NCI-H1417 treated with DMSO at 0.1 percent for 48 hours (cell line): ENCODE measurements at places on chromosomes 1 and 21.

DNA sequence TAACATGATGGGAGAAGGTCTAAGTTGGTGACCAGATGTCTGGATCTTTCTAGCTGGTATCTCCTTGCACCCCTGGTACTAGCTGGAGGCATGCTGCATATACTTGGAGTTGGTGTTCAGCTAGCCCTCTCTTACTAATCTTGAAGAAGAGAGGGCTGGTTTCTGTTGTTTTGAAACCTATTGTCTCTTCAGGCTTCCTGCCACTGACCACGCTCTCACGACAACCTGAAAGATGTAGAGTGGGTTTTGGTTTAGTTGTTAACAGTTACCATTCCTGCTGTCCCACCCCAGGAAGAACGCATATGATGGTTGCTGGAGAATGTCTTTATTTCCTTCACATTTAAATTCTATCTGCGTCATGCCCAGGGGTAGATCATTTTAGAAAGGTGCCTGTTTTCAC lies 3.6 kb downstream of the MAN1C1 start:
- DNase-seq = no peak

- DNase-seq = no peak
These were observed 225.0 kb upstream of the PRMT6 start for GRCh38 chr1:106831511-106831910.

GRCh38 chr21:35233756-35234155 lies 184.7 kb upstream of the RUNX1 start:
- no peak for DNase-seq

- DNase-seq = no peak
These were observed 27.9 kb downstream of the LRRC8B start for GRCh38 chr1:89552471-89553081.

- no peak for DNase-seq
These were observed 534.4 kb upstream of the CXADR start for GRCh38 chr21:16978309-16978895.

DNA sequence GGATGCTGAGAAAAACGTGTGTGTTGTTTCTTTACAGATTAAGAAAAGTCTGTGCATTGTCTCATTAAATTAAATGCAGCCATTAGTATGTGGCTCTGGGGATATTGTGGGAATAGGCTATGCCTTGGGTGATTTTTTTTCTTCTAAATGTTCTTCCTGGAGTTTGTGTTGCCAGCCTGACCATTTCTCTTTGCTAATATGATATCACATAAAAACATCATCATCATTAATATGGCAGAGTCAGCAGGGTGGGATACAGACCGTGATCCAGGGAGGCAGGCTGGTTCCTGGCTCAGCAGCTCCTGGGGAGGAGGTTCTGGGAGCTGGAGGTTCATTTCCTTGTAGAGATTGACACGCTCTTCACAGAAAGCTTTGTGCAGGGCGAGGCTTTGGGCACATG lies 60.7 kb upstream of the SELENON start:
- DNase-seq = no peak

DNA sequence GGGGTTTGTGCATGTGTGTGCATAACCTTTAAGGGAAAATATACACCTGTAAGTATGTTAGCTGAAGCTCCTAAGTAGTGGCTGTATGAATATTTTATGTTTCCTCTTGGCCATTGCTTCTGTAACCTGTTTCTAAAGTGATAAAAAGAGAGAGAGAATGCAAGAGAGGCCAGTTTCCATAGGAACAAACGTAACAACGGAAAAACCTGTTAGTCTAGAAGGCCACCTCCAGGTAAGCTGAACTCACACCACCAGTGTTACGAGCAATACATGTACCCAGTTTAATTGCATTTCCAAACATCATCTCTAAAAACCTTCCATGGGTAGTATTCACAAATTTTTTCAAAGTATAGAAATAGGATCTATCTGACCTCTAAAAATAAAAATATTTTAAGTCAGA lies 63.1 kb downstream of the PLPPR4 start:
- DNase-seq = peak; percentile 51

GRCh38 chr1:26524181-26524580 lies 5.4 kb upstream of the RPS6KA1 start:
- DNase-seq = no peak

DNA sequence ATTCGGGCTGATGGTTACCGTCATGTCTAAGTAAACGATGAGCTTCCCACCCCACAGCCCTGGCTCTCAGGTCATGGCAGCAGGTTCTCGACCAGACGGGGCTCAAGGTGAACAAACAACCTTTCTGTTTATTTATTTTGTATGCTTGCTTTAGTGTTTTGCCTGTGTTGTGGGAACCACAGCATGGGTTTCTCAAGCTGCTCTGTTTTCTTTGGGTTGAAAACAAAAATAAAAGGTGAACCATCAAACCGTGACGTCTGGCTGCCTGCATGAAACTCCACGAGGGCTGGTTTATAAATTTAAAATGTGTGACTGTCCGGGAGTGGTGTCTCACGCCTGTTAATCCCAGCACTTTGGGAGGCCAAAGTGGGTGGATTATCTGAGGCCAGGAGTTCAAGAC lies 28.0 kb downstream of the TMEM51 start:
- no peak for DNase-seq

DNA sequence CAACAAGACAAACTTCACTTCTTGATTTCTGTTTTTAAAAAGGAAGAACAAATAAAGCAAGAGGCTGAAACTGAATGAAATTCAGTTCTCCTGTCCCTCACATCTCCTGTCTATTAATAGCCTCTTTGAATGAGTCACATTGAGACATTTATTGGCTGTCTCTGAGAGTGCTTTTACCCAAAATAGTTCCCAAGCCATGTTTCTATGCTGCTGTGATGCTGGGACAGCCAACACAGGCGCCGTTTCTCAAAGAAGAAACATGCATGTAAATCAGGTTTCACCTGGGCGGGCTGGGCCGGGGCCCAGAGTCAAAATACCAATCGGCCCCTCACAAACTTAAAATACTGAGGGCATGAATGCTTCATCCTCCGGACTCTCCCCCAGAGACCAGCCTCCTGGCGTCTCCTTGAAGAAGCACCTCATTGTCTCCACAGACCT lies 105.2 kb downstream of the EDEM3 start:
- DNase-seq = no peak

GRCh38 chr1:201542309-201543035 lies 3.5 kb downstream of the NAV1 start:
- DNase-seq = no peak

DNA sequence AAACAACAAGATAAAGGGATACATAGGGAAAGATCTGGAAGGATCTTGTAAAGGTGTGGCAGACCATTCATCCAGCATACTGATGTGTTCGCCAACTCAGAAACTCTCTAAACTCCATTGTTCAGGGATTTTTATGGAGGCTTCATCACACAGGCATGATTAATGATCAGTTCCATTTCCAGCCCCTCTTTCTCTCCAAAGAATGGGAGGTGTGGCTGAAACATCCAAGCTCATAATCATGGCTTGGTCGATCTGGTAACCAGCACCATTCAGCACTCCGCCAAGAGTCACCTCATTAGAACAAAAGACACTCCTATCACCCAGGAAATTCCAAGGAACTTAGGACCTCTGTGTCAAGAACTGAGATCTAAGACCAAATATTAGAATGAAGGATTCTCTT lies 180.6 kb upstream of the RNPC3 start:
- no peak for DNase-seq

- DNase-seq = no peak
These were observed 37.4 kb upstream of the ERRFI1 start for GRCh38 chr1:8063298-8064036.

GRCh38 chr21:30216041-30216723 lies at the start of gene CLDN8:
Gene CLDN8 (minus strand): TSS chr21:30216097. CDS start chr21:30215925, 172 bp downstream.
- no peak for DNase-seq

- DNase-seq = no peak
These were observed 654.9 kb upstream of the USP24 start for GRCh38 chr1:55870106-55870505.

- DNase-seq = no peak
These were observed 465.4 kb downstream of the SETD4 start for GRCh38 chr21:35594905-35595304.

- DNase-seq = no peak
These were observed 13.4 kb upstream of the TTC22 start for GRCh38 chr1:54814571-54814970.

- DNase-seq = peak; percentile 55
These were observed 12.0 kb upstream of the KCNE2 start for GRCh38 chr21:34351786-34352241.

- DNase-seq = no peak
These were observed 21.7 kb upstream of the BTG2 start for GRCh38 chr1:203283597-203283996.

DNA sequence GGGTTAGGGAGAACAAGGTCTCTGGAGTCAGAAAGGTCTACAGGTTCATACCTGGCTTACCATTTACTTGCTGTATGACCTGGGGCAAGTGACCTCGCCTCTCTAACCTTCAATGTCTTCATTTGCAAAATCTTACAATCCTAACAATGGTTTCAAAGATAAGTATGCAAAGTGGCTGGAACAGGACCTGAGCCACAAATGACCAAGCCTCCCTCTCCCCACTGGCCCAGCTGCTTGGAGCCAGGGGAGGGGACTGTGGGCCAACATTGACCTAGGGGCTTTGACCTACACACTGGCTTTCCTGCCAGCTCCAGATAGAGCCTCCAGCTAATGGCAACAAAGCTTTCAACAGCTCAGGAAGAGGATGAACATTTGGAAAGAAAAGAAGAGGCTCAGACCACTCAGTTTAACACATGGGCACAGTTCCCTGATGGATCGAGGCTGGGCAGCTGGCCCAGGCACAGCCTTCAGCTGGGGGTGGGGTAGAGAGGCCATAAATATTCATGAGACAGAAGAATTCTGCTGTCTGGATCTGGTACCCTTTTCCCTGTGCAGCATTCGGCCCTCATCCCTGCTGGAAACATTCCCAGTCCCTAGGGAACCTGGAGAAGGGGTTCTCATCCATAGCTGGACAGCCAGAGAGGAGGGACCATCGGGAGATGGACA lies 12.9 kb downstream of the PTAFR start:
- no peak for DNase-seq

DNA sequence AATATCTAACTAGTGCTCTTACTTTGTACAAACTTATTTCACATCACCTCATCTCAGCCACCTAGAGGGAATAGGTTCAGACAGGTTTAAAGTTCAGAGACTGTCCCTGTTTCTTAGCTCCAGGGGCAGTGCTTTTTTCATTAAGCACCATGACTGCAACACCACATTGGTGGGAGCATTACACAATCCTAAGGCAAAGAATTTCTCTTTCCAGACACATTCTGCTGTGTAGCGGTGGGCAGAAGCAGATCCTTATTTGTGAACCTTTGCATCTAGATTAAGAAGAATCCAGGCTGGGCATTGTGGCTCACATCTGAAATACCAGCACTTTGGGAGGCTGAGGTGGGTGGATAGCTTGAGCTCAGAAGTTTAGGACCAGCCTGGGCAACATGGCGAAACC lies 16.1 kb downstream of the LCA5L start:
- no peak for DNase-seq

DNA sequence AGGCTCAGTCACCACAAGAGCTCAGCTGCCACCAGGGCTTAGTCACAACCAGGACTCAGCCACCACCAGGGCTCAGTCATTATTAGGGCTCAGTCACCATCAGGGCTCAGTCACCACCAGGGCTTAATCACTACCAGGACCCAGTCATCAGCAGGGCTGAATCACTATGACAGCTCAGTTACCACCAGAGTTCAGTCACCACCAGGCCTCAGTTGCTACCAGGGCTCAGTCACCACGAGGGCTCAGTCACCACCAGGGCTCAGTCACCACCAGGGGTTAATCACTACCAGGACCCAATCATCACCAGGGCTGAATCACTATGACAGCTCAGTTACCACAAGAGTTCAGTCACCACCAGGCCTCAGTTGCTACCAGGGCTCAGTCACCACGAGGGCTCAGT lies 196.2 kb downstream of the NPHP4 start:
- DNase-seq = no peak

- no peak for DNase-seq
These were observed 79.3 kb upstream of the ATF3 start for GRCh38 chr1:212529211-212529741.

GRCh38 chr1:30400507-30400906 lies 322.9 kb downstream of the MATN1 start:
- DNase-seq = no peak

GRCh38 chr1:8133190-8133589 lies 107.1 kb upstream of the ERRFI1 start:
- DNase-seq = no peak

GRCh38 chr1:214215583-214215982 lies 65.4 kb upstream of the SMYD2 start:
- no peak for DNase-seq
